ENCODE measurements at places on chromosomes 3 and 15.

- no peak for DNase-seq
These were observed 12.3 kb downstream of the ISLR start for GRCh38 chr15:74185710-74186348.

GRCh38 chr15:46280762-46281542, 646.1 kb downstream of the SQOR start:
- DNase-seq: no peak

GRCh38 chr15:39974656-39975230, 40.8 kb downstream of the EIF2AK4 start:
- DNase-seq: no peak

DNA sequence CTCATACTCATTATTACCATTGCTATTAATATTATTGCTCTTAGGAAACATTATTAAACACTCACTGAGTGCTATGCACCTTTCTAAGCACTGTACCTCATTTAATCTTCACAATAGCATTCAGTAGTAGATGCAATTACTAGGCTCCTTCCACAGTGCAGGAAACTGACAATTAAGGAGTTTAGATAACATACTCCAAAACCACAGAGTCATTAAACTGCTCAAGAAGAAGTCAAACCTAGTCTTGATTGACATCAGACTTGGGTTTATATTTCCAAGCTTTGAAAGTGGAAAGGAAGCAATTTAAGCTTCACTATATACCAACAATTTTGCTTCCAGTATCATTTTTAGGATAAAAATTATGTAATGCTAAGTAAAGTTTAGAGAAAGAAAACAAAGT, 490.1 kb upstream of the ARRDC4 start:
- DNase-seq: no peak

DNA sequence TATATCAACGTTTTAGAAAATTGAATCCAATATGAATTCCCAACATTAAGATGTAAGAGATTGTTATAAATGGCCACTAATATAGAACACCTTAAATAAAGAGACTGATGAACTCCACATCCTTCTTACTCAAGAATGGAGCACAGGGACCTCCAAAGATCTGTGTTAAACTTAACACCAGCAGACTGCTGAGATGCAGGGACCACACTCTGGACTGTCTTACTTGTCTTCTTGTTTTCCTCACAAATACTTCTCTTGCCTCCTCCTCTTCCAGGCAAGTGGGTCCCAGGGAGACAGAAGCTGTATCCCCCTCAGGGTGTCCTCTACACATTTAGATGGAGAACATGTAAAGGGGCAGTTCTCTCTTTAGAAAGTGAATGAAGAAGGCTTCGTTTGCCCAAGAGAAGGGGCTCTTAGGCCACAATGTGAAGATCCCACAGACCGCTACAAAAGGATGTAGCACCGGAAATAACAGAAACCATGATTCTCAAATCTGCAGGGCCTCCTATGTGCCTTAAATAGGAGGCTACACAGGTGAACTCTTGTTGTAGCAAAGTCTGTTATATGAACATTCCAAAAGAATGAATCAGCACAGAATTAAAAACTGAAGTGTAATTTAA, 52.2 kb downstream of the SATB1 start:
- no peak for DNase-seq

GRCh38 chr15:33742800-33743199, 225.5 kb upstream of the CHRM5 start:
- peak; percentile 67 for DNase-seq

- peak; percentile 53 for DNase-seq
These were observed 1.5 kb downstream of the MGA start for GRCh38 chr15:41661518-41662225.

GRCh38 chr15:71146580-71146982, 31.3 kb downstream of the THSD4 start:
- DNase-seq: no peak

DNA sequence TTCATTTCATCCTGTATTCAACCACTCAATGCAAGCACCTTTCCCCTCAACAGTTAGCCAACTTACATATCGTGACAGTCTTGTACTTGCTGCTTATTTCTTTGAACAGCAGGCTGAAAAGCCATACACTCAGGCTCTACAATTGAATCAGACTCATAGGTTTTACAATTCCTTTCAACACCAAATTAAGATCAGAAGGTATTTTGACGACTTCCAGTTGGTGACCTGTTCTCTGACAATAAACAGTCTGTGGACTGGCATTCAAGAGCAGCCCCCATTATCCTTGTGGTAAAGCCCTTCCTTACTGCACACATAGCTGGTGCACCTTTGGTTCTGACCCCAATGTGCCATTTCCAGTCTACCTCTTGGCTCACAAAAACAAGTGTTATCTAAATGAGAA, 140.0 kb upstream of the MB21D2 start:
- DNase-seq: no peak

DNA sequence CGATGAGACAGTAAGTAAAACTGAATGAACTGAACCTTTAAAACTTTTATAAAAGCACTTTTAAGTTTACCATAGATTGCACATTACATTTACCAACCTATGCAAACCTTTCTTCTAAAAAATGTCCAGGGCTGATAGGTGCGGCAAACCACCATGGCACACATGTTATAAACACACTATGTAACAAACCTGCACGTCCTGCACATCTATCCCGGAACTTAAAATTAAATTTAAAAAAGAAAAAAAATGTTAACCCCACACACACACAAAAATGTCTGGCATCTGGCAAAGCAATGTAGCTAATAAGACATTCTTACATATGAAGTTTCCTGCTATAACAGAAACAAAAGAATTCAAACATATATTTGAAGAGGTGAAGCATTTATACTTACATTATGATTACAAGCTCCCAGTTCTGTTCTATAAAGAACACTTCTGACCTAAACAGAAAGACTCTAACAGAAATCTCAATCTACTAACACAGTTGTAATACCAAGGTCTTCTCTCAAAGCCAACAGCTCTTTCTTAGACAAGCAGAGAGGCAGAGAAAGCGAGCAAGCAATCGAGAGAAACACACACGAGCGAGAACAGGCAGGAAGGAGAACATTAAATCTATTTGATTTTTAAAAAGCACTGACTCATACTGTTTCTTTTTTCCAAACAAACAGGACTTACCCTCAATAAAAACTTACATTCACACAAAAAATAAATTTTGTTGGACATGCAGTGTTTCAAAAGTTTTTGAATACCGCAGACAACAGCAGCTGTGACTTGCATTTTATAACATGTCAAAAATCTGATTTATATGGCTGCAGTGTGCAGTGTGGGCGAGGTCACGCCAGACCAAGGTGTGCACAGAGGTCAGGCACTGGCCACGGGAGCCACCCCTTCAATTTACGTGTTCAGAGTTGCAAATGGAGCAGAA, at the start of gene NRG4:
Gene NRG4, minus strand, starts transcription at position 798 of the 925 bp plus-strand sequence. CDS start 1,194 bp downstream, outside the sequence.
- no peak for DNase-seq

- no peak for DNase-seq
These were observed 758.6 kb upstream of the CFAP20DC start for GRCh38 chr3:59808446-59808845.

- DNase-seq: no peak
These were observed 1099.5 kb downstream of the ROBO1 start for GRCh38 chr3:78668302-78668701.

GRCh38 chr15:60945196-60945595, 283.9 kb downstream of the RORA start:
- no peak for DNase-seq

GRCh38 chr3:16033889-16034687, 140.4 kb upstream of the GALNT15 start:
- no peak for DNase-seq

DNA sequence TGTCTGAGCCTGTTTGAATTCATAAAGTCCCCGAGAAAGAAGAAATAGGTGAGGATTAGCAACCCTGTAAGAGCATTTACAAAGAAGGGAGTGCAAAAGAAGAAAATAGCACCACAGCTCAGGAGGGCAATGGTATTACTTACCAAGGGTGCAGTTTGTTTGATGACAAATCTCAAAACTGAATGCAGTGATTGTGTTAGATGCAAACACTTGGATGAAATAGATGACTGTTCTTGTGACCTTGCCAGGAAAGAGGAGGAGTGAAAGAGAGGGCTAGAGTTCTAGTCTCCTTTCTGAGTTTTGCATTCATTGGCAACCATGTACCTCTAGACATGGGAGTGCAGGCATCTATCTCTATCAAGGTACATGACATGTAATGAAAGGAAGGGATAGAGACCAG, 1030.8 kb upstream of the CFAP20DC start:
- no peak for DNase-seq

- DNase-seq: no peak
These were observed 67.2 kb downstream of the ST6GAL1 start for GRCh38 chr3:186997473-186997939.

DNA sequence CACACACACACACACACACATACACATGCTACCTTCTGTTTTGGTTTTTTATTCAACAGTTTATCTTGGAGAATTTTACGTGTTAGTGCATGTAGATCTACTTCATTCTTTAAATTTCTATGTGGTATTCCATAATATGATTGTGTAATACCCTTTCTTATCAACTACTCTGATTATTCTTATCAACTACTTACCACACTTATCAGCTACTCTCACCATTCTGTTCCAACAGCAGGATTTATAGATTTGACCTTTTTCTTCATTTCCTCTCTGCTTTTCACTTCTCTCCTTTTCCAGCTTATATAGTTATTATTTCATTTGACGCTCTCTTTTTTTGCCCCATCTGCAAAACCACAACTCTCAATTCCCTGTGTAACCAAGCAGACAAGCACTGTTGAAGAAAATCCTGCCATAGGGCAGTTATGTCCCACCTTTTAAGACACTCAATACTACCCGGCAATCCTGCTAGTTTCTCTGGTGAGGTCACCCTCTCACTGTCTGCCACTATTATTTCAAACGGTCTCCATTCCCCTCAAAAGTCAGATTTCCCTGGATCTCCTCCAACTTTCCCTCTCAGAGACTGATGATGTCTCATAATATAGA, 56.9 kb upstream of the SATB1 start:
- DNase-seq: no peak

GRCh38 chr3:130345487-130346079, at the start of gene COL6A5:
Gene COL6A5, plus strand, starts transcription at chr3:130345672. Its CDS starts 27,967 bp downstream, at chr3:130373639.
- DNase-seq: no peak

DNA sequence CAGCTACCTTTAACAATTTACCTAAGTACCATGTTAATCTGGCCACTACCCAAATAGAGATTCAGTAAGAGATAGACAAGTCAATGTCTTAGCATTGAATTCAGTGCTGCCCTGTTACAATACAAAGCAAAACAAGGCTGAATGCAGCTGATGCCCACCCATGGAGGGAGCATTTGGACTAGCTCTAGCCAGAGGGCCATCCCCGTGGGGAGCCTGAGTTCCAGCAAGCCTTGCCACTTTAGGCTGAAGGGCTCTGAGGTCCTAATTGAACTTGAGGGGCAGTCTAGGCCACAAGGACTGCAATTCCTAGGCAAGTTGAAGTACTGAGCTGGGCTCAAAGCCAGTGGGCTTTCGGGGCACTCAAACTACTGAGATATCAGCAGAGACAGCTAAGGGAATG, 265.9 kb downstream of the EFHB start:
- DNase-seq: no peak

GRCh38 chr3:16462679-16463078, 50.8 kb downstream of the RFTN1 start:
- DNase-seq: no peak

DNA sequence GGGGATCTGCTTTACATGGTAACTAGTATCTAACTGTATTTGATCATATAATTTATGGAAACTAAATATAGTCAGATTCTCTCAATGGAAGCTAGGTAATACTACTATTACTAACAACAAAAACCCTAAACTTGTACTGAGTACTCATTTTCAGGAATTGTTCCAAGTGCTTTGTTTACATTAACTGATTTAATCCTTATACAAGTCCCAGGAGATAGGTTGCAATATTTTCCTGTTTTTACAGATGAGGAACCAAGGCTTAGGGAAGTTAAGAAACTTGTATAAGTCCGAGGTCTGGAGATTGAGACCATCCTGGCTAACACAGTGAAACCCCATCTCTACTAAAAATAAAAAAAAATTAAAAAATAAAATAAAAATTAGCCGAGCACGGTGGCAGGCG, 7.5 kb upstream of the MTHFS start:
- DNase-seq: no peak

DNA sequence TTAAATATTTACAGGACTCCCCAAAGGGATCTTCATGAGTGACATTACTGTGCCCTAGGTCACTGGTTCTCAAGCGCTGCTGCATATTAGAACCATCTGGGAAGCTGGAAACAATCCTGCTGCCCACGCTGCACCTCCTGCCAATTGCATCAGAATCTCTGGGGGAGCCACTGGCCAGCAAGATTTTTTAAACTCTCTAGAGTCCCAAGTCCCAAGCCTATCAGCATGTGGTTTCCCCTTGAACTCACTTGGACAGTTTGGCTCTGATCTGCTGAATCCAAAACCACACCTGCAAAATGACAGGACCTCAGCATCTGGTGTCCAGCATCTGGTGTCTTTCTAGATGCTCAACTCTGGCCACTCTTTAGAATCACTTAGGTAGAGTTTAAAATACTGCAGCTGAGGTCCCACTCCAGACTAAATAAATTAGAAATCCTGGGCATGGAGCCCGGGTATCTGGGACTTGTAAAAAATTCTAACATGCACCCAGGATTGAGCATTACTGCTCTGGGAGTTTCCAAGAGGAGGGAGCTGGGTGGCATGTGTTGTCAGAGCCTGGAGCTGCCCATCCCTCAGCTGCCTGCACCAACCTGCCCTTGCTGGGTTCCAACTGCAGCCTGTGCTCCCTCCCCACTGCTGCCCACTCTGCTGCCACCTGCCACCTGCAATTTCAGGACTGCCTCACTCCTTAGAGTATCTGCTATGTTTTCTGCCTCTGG, 311.3 kb downstream of the SLC9A9 start:
- peak; percentile 39 for DNase-seq
